ENCODE measurements at places on chromosomes 7 and 10. TPM values are rescaled to one million over a fixed set of nuclear protein-coding genes. Genes with fewer than 3 reads are reported as not detected.

GRCh38 chr7:76409537-76409936 lies at the start of gene SSC4D:
Gene SSC4D, minus strand, starts transcription at chr7:76409697. Its CDS starts 5,258 bp downstream, at chr7:76404439.
- no peak for DNase-seq

DNA sequence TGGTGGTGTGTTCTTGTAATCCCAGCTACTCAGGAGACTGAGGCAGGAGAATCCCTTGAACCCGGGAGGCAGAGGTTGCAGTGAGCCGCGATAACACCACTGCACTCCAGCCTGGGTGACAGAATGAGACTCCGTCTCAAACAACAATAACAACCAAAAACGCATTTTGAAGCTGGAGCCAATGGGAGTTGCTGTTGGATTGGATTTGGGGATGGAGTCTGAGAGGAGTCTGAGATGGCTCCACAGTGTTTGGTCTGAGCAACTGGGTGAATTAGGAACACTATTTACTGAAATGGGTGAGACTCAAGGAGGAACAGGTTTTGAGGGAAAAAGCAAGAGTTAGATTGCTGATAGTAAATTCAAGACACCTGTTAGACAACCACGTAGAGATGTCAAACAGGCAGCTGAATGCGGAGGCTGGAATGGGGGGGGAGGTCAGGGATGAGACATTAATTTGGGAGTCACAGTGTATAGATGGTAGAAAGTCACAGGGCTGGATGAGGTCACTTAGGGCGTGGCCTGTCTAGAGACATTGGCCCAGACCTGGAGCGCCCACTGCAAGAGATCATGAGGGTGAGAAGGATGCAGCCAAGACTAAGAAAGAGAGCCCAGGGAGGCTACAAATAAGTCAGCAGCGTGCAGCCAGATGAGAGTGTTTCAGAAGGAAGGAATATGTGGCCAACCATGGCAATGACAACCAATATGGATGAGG lies 56.4 kb downstream of the CYCS start:
- no peak for DNase-seq

- no peak for DNase-seq
Observed at GRCh38 chr10:128081720-128082119, 44.5 kb downstream of the MKI67 start.

DNA sequence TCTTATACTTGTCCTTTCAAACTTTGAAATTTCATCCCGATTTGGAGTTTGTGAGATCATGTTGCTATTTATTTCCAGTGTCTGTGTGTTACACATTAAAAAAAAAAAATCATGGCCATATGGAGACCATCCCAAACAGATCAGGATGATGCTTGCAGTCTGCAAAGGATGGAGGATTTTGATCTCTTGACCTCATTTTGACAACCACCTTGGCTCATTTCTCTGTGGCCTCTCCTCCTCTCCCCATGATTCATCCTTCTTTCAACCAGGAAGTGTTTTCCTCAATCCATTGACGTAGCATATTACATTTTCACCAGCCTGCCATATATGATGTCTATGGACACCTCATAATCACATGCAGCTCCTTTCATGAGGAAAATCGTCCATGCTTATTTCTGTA lies 68.9 kb upstream of the INSYN2A start:
- no peak for DNase-seq

DNA sequence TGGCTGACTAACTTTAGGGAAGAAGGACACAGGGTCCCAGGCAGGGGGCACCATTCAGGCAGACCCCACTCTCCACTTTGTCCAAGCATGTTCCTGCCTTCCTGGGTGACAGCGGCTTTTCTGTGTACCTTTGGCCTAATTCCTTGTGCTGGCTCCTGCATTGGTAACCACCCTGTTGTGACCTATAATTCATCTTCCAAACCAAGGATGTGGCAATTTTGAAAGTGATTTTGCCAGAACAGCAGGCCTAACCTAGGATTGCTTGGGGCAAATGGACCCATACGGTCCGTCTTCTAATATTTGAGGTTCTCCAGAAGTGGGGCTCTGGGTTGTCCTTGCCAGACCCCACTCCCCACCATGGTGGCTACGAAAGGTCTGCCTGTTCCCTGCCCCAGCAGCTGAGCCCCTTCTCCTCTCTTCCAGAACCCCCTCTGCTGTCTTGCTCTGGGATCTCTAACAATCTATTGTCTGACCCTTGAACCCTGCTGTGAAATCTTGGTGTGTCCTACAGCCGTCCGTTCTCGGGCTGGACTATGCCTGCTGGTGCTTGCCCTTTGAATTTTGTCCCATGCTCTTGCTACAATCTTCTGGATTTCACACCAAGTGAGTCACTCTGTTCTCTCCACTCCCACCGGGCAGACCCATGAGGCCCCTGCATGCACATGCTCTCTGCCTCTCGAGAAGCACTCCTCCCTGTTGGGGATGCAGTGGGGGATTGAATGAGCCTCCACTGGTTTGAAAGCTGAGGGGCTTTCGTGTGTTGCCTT lies 316.0 kb downstream of the CXCL12 start:
- DNase-seq = no peak

Gene DLX6
- total RNA-seq = not detected

Gene RET
- not detected for total RNA-seq

Gene TRIL
- not detected for total RNA-seq
